H9 (cell line): ENCODE measurements at places on chromosomes 7 and 10. TPM values are rescaled to one million over a fixed set of nuclear protein-coding genes. Genes with fewer than 3 reads are reported as not detected.

Gene ENTPD1
- 1.9 and 2.0 TPM in 2 replicates for total RNA-seq

DNA sequence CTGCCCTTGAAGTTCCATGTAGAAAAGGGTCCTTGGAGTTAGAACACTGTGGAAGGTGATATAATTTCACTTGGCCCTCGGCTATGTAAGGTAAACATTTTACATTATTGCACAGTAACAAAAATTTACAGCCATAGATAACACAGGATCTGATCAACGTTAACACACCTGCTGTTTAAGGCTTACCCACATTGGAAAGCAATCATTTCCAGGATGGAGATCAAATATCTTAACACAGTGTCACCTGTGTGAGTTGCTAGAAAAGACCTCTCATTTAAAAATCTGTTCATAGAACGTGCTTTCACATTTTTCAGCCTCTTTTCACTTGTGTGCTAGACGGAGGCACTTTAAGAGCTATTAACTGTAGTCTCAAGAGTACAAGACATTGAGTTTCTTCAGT is 1.9 kb downstream of the TMEM229A start:
- DNase-seq = no peak
- no peaks in the 10 kb centered on the region for H3K36me3 ChIP-seq
- no peaks in the 10 kb centered on the region for H3K4me1 ChIP-seq
- peaks cover 8% of the 10 kb centered on the region for H3K27me3 ChIP-seq
- 0 out of 3 replicates have a peak overlapping the region, but pooled peaks have one; percentile 97 for H3K4me3 ChIP-seq

DNA sequence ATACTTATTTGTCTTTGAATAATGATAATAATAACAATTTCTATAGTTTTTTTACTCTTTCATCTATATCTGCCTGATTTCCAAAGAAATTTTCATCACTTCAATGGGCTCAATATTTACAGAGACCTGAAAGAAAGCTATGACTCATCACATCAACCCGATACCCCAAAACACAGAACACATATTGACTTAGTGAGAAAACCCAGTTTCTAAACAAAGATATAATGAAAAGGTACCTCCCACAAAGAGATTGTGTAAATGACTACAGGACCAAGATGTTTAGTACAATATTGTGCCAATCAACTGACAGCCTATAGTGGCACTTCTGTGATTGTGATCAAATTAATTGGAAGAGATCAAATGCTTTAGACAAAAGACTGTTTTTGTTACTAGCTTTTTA is 133.9 kb downstream of the PCDH15 start:
- no peaks in the 10 kb centered on the region for H3K36me3 ChIP-seq
- no peak overlapping the region for H3K27ac ChIP-seq
- no peak overlapping the region for H3K4me3 ChIP-seq
- no peaks in the 10 kb centered on the region for H3K4me1 ChIP-seq

DNA sequence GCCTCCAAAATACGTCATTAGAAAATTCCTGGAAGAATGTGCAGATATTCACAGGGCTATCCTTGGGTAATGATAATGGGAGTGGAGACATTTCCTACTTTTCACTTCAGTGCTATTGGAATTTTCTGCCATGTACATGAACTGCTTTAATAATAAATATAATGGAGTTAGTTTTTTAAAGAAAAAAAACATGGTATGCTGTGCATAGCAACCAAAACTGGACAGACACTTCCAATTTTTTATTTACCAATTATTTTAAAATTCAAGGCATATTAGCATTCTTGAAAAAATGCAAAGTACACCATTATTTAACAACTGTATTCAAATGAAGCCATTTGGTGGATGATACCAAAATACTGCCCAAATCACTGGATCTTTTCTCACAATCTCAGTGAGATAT is 3.3 kb downstream of the XRCC2 start:
- H3K27ac ChIP-seq = no peak overlapping the region
- H3K4me1 ChIP-seq = peaks cover 2% of the 10 kb centered on the region; the same call in 1 of the 2 replicates
- peaks cover 25% of the 10 kb centered on the region for H3K36me3 ChIP-seq
- no peaks in the 10 kb centered on the region for H3K27me3 ChIP-seq
- no peak for DNase-seq

- H3K4me1 ChIP-seq = no peaks in the 10 kb centered on the region
- H3K27me3 ChIP-seq = no peaks in the 10 kb centered on the region
- peaks cover 17% of the 10 kb centered on the region for H3K36me3 ChIP-seq
- no peak within 1 kb of the TSS for H3K27ac ChIP-seq
Observed at GRCh38 chr7:100015232-100016214, at the start of gene ZKSCAN1. Gene ZKSCAN1, plus strand, starts transcription at chr7:100015596. Its CDS starts 7,911 bp downstream, at chr7:100023507.

Gene PPP1R9A
- total RNA-seq = 17.0 and 17.3 TPM in 2 replicates

DNA sequence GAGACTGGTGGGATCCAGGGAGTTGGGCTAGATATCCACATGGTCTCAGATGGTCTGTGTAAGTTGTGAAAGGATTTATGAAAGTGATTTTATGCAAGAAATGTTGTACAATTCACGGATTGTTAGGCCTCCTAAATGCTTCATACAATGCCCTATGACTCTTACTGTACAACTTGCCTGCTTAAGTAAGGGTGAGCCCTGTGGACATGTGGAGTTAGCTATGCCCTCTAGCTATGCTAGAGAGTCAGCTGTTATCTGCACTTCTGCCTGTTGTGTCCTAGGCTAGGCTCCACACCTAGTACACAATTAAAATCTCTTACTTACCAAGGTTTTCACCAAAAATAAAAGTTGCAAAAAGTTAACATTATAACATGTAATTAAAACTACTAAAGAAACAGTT is 1.7 kb upstream of the CFAP43 start:
- H3K27me3 ChIP-seq = no peaks in the 10 kb centered on the region
- peaks cover 5% of the 10 kb centered on the region for H3K36me3 ChIP-seq
- no peak overlapping the region for H3K27ac ChIP-seq
- no peak for DNase-seq

Gene CC2D2B
- 0.59 and 0.72 TPM in 2 replicates for total RNA-seq

Gene FAM131B
- total RNA-seq = 17.3 and 18.5 TPM in 2 replicates

GRCh38 chr10:11194859-11195586 is 177.4 kb downstream of the CELF2 start:
- H3K27ac ChIP-seq = no peak overlapping the region
- H3K27me3 ChIP-seq = no peaks in the 10 kb centered on the region
- no peak overlapping the region for H3K4me3 ChIP-seq
- H3K36me3 ChIP-seq = peaks cover 7% of the 10 kb centered on the region
- DNase-seq = no peak
- peaks cover 9% of the 10 kb centered on the region; the same call in 1 of the 2 replicates for H3K4me1 ChIP-seq

- H3K4me3 ChIP-seq = no peak overlapping the region
- no peak overlapping the region for H3K27ac ChIP-seq
- no peaks in the 10 kb centered on the region for H3K27me3 ChIP-seq
- H3K4me1 ChIP-seq = no peaks in the 10 kb centered on the region
- no peak for DNase-seq
Observed at GRCh38 chr7:124856299-124856888, 73.2 kb downstream of the POT1 start.

DNA sequence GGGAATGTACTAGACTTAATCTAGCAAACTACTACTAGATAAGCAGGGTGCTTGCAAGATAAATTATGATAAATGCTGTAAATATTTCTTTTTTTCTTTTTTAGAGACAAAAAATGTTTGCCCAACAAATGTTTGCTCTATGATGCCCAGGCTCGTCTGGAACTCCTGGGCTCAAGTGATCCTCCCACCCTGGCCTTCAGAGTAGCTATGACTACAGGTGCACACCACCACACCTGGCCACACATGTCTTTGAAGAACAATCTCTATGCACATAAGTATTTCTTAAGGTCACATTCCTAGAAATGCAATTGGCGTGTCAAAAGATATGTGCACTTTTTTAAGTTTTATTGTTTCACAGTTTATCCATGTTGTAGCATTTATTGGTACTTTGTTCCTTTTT is 179.6 kb upstream of the FRMD4A start:
- DNase-seq = no peak
- no peak overlapping the region for H3K4me3 ChIP-seq
- H3K4me1 ChIP-seq = no peaks in the 10 kb centered on the region
- H3K36me3 ChIP-seq = peaks cover 11% of the 10 kb centered on the region
- H3K27ac ChIP-seq = no peak overlapping the region
- no peaks in the 10 kb centered on the region for H3K27me3 ChIP-seq

DNA sequence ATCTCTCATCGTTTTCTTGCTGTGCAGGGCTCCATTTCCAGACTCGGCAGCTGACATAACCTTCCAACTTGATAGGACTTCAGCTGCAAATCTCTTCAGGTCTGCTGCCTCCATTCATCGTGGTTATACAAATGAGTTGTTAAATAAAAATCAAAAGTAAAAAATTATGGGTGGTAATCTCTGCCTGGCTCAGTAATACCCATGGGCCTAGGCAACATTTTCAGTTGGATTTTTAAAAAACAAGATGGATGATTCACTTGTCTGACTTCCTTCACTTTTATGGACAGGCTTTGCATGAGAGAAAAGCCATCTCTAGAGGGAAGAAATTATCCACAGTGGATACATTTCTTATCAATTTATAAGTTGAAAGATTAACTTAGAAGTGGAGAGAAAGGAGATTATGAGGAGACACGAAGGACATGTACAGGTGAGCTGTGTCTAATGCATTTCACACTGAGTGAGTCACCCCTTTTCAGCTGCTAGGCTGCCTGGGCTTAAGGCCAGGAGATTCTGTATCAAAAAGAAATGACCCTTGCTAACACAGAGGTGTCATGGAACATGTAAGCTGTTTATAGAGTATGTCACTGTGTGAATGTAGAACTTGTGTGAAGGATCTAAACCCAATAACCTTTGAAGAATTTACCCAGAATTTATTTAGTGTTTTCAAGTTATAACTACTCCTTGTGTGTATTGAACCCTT is 495.1 kb downstream of the AUTS2 start:
- H3K4me3 ChIP-seq = no peak overlapping the region
- no peak for DNase-seq
- H3K27ac ChIP-seq = no peak overlapping the region
- 0 out of 3 replicates have a peak, but pooled peaks cover under 1% of the 10 kb centered on the region for H3K36me3 ChIP-seq
- no peaks in the 10 kb centered on the region for H3K27me3 ChIP-seq

Gene CCL24
- not detected in 2 replicates for total RNA-seq

DNA sequence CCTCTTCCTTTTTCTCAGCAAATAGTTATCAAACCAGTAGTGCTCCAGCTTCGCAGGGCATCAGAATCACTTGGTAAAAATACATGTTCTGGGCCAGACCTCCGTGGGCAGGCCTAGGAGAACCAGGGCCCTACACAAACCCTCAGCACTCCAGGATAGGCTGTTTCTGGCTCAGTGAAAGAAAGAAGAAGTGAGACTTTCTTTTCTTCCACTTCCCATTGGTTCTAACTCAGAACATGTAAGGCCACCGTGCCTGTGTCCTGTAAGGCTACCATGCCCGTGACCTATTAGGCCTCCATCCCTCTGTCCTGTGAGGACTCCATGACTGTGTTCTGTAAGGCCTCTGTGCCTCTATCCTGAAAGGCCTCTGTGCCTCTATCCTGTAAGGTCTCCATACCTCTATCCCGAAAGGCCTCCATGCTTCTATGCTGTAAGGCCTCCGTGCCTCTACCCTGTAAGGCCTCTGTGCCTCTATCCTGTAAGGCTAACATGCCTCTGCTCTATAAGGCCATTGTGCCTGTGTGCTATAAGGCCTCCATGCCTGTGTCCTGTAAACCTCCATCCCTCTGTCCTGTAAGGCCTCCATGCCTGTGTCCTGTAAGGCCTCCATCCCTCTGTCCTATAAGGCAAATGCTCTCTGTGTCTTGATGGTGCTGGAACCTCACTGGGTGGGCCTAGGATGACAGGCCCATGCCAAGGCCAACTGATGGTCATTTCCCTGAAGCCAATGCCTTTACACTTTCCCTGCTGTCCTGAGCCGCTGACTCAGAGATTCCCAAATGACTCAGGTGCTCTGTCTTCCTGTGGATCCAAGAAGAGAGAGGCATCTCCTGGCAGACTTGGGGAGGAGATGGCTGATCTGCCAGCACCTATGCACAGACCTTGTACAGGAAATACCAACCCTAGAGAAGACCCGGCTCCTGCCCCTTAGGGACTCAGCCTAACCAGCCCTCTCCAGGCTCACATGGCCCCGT is 96.6 kb upstream of the CACUL1 start:
- H3K4me1 ChIP-seq = no peaks in the 10 kb centered on the region
- H3K4me3 ChIP-seq = no peak overlapping the region
- DNase-seq = no peak

Gene CUEDC2
- 41.2 and 43.0 TPM in 2 replicates for total RNA-seq

GRCh38 chr7:39299695-39300094 is 266.5 kb upstream of the YAE1 start:
- no peak for DNase-seq
- H3K36me3 ChIP-seq = no peaks in the 10 kb centered on the region
- H3K27me3 ChIP-seq = no peaks in the 10 kb centered on the region
- no peak overlapping the region for H3K4me3 ChIP-seq
- H3K4me1 ChIP-seq = no peaks in the 10 kb centered on the region

- no peak overlapping the region for H3K4me3 ChIP-seq
- no peak for DNase-seq
- H3K27me3 ChIP-seq = peaks cover 2% of the 10 kb centered on the region; the same call in 1 of the 2 replicates
Observed at GRCh38 chr10:71635251-71635866, 84.2 kb downstream of the C10orf105 start.

DNA sequence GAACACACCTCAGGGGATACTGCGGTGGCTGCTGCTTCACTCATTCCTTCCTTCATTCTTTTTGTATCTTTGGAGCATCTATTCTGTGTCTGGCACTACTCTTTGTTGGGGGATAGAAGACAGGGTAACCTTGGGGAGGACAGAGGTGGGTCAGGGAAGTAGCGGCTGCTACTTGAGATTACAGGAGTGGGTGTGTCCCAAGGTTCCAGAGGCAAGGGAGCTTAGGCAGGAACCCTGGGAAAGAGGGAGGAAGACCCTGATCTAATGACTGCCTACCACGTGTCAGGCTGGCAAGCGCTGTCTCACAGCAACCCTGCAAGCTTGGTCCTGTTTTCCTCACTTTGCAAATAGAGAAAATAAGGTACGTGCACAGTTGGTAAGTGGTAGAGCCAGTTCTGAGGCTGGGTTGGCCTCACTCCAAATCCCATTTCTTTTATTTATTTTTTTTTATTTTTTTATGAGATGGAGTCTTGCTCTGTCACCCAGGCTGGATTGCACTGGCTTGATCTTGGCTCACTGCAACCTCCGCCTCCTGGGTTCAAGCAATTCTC is 985.9 kb upstream of the ZNF722 start:
- no peaks in the 10 kb centered on the region for H3K27me3 ChIP-seq
- no peaks in the 10 kb centered on the region for H3K4me1 ChIP-seq
- no peak overlapping the region for H3K27ac ChIP-seq
- DNase-seq = no peak

DNA sequence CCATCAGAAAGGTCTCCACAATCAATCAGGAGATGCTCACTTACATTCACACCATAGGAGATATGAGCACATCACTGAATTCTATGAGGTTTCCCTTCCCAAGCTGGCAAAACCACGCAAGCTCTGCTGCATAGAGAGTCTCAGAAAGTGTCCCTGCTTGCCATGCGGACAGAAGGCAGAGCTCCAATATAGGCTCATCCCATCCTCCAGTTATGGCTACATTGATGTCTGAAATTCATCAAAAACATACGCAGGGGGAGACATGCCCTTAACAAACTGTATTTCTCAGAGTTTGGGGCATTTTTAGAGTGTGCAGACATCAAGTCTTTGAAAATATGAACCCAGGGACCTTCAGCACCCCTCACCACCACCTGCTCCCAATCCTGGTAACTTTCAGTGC is 2.9 kb downstream of the C10orf90 start:
- H3K27ac ChIP-seq = no peak overlapping the region
- H3K27me3 ChIP-seq = no peaks in the 10 kb centered on the region
- no peak for DNase-seq
- H3K4me3 ChIP-seq = no peak overlapping the region

- H3K27me3 ChIP-seq = no peaks in the 10 kb centered on the region
- peaks cover 25% of the 10 kb centered on the region for H3K36me3 ChIP-seq
- no peaks in the 10 kb centered on the region for H3K4me1 ChIP-seq
- DNase-seq = no peak
Observed at GRCh38 chr10:11284291-11285085, 266.8 kb downstream of the CELF2 start.
